Islet precursor cell (in vitro differentiated cells): ENCODE measurements at places on chromosomes 16 and 17.

DNA sequence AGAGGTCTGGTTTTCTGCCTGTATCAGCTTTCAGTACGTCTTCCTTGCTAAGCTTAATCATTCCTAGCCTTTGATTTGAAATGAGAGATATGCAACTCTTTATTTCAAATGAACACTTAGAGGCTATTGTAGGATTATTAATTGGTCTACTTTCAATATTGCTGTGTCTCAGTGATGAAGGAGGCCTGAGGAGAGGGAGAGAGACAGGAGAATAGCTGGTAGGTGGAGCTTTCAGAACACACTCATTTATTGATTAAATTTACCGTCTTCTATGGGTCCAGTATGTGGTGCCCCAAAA is 187.0 kb downstream of the BCAS3 start:
- DNase-seq: no peak

- DNase-seq: no peak
Measured at GRCh38 chr17:32495359-32496231, 8.8 kb downstream of the CDK5R1 start.

DNA sequence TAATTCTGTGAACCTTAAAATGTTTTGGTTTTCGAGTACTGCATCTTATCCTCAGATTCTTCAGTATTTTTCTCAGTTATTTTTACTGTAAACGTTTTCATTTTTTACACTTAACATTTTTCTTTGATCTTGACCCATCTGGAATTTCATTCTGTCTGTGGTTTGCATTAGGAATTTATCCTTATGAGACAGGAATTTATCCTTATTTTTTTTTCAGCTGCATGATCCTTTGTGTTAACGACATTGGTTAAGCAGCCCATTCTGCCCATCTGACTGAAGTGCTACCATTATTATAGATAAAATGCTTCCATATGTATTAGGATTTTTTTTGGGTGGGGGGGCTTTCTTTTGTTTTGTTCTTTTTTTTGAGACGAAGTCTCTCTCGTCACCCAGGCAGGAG is 41.0 kb downstream of the SNX29 start:
- DNase-seq: no peak

DNA sequence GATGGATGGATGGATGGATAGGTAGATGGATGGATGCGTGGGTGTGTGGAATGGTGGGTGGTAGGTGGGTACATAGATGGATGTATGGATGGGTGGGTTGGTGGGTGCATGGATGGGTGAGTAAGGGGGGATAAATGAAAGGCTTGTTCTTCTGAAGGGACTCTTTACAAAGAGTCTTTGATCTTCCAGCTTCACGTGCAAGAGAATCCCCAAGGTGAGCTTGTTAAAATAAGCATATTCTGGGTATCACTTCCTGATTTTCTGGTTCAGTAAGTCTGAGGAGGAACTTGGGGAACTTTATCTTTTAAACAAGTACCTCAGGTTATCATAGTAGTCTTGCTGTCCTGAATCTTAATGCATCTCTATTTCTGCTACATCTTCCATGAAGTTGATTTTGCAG is 639.1 kb downstream of the MAF start:
- no peak for DNase-seq

- no peak for DNase-seq
Measured at GRCh38 chr17:21003007-21003621, 39.7 kb downstream of the USP22 start.

DNA sequence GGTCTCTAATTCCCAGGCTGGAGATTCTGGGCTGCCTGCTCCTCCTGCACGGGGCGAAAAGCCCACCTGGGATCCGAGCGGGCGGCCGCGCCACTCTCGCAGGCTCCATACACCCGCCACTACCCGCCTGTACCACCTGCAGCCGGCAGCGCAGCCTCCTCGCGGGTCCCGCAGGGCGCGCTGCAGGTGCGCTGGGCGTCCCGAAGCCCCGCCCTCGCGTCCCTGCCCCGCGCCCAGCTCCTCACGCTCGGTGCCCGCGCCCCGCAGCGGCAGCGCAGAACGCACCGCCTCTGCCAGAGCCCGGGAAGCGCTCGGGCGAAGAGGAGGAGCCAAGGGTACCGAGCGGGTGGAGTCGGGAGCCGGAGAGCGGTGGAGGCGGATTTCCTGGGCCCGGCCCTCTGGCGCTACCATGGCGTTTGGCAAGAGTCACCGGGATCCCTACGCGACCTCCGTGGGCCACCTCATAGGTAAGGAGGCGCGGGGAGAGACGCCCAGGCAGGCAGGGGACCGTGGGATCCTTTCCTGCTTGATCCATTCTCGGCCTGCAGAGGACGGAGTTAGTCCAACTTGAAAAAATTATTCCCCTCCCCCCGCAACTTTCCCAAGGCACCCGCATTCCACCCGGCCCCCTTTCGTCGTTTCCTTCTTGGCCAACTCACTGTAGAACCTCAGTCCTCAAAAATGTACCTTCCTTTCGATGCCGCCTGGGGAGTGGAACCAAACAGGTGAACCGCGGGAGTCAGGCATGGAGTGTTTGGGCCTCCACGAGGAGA is at the start of gene TOM1L1:
Gene TOM1L1, plus strand, starts transcription at position 396 of the 773 bp plus-strand sequence. Its CDS starts 14 bp downstream, at position 410.
- peak; percentile 95 for DNase-seq

DNA sequence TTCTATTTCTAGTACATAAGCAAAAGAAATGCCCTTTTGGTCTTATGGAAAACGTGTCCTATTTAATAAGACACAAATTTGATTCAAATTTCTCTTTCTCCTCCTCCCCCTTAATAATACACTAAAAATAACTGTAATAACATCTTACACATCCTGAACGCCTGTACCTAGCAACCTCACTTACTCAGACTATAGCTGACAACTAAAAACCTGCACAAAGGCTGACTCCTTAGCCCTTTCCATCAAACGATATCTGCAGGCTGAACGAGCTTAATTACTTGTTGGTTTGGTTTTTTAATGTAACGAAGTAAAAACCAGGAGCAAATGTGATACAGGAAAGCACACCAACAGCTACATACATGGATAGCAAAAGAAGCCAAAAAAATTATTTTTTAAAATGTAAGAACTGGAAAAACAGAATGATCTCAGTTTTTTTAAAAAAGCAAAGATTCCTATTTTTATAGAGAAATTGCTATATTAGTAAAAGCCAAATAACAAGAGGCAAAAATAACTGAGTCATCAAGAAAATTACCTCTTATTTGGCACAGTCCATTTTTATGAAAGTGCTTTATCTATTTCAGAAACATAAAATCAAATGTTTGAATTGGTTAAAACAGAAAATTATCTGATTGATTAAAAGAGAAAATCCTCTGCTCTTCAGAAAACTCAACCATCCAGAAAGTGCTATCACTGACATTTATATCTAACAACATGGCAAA is 23.5 kb downstream of the ADCY9 start:
- DNase-seq: no peak

DNA sequence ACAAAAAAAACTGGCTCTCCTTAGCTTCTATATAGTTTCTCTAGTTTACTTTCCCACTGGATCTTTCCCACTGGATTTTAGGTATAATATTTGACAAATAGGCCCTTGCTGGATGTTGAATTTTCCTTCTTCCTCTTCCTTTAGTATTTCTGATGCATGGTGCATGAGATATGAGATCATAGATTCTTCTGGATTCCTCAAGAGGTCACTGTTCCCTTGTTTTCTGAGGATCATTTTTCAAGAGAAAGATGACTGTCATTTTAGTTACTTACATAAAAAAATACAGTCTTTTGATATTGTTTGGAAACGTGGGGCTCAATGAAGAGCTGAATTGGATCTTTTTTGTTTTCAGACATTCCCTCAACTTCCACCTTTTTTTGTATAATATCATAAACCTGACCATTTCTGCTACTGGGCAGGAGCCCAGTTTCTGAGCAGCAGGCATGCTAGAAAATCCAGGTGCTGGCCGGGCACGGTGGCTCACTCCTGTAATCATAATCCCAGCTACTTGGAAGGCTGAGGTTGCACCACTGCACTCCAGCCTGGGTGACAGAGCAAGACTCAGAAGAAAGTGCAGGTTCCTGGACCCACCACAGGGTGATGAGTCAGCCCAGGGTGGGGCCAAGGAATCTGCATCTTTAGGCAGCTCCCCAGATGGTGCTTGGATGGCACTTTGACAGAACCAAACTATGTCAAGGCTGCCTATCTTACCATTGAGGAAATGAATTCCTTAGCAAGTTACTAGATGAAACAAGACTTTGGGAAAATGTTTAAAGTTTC is 70.3 kb downstream of the SDR42E1 start:
- no peak for DNase-seq

DNA sequence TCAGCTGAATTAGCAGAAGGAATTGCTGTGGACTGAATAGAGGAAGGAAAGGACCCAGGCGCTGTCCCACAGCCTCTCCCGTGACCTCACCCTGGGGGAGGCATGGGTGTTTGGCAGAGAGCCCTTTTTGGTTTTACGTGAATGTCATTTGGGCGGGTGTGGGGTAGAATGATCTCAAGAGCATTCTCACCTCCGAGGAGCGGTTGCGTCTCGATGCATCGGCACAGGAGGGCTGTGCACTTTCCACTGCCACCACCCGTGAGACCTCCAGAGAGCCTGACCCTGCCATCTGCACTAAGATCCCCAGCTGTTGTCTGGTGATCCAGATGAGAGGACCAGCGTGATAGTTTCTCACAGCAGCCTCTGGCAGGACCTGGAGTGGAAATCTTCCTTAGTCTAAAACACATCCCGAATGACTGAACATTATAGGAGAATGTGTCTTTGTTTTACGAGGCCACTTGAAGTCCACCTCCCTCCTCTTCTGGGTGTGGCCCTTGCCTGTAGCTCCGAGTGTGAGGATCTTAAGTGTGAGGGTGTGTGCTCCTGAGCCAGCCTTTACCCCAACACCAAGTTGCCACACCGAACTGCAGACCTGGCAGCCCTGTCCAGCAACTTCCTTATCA is 29.3 kb downstream of the FOXK2 start:
- no peak for DNase-seq

GRCh38 chr16:67608364-67608763 is 36.6 kb upstream of the CARMIL2 start:
- DNase-seq: no peak

DNA sequence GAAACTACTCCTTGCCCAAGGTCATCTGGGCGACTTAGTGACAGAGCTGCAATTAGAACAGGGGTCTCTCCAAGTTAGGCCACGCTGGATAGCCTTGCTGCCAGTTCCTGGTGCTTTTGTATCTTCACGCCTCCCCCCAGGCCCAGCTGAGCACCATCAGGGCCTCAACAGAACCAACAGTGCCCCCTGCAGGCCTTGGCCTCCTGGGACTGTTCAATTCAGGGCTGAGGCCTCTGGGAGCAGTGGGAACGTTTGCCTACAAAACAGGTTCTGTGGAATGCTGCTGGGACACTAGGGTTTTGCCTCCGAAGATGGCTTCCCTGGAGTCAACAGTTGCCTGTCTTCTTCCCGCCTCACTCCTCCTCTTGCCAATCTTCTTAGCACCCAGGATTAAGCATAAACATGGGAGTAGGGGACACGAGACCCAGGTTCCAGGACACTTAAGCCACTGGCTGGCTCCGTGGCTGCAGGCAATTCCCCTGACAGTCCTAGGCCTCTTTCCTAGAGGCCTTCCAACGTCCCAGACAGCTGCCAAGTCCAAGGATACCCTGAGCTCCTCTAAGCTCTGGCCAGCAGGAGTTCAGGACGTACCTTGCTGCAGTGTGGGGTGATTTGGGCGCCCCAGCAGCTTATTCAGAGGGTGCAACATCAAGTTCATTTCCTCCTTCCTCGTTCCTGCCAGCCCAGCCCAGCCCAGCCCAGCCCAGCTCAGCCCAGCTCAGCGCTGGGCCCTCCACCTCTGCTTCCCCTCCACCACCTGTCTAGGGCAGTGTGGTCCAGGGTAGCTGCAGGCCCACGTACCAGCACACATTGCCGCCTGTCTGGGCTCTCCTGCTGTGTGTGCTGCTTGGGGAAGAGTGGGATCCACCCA is 246.6 kb upstream of the RPL38 start:
- peak; percentile 95 for DNase-seq

GRCh38 chr16:72168365-72168764 is 3.6 kb downstream of the PMFBP1 start:
- DNase-seq: no peak

- DNase-seq: peak; percentile 86
Measured at GRCh38 chr16:51762081-51762996, 611.3 kb upstream of the SALL1 start.

DNA sequence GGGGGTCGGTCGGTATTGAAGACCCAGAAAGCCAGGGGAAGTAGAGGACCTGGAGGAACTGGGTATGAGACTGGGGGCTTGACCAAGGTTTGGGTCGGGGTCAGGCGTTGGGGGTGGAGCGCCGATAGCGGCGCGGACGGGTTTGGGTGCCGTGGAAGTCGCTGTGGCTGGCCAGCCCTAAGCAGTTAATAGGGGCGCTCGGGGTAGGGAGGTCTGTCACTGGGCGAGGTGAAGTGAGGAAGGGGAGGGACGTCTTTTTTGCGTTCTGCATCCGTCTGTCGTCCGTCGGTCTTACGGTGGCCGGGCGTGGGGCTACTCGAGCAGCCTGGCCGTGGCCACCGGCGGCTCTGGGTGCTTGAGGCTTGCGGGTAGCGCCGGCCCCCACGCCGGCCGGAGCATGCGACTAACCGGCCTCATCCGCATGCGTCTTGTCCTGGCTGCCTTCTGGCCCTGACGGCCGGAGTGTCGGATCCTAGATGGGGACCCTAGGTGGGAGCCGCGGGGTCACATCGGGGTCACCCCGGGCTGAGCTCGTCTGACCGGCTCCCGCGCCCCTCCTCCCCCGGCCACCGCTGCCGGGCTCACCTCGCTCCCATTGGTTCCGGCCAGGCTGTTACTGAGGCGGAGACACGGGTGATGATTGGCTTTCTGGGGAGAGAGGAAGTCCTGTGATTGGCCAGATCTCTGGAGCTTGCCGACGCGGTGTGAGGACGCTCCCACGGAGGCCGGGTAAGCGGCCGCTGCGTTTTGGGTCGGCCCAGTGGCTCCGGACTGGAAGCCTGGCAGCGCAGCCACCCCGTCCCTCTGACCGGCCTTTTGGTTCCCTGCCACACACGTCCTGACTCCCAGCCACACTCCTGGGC is 10.3 kb upstream of the TMEM88 start:
- peak; percentile 98 for DNase-seq

DNA sequence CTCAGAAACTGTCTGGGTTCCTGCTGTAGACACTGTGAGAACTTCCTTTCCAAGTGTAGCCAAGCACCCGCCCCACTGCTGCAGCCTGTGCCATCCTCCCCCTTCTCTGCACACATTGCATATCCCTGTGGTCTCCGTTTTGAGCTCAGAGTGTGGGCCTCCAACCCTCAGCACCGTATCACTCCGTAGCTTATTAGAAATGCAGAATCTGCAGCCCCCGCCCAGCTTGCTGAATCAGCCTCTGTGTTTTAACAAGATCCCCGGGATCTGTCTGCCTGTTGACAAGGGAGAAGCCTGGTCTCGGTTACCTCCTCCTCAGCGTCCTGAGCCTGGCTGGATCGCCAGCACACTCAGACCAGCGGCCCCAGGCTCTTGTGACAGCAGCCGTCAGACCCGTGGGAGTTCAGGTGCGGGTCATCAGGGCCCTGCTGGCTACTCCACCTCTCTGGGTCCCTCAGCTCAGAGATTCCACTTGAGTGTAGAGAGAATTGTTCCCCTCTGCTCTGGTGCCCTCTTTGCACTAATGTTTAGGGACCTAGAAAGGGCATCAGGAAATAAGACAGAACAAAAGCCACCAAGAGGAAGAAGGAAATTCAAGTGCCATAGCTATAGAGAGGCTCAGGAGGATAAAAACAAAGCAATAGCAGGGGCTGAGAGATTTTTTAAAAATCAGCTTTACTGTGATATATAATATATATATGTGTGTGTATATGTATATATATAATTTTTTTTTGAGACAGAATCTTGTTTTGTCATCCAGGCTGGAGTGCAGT is 92.3 kb downstream of the PITPNC1 start:
- peak; percentile 96 for DNase-seq

GRCh38 chr16:54072237-54072636 is 214.3 kb downstream of the IRX3 start:
- no peak for DNase-seq
